NCI-H460 (cell line): ENCODE measurements at places on chromosomes 5 and 9. TPM values are rescaled to one million over a fixed set of nuclear protein-coding genes. Genes with fewer than 3 reads are reported as not detected.

The FREM1 gene
- not detected in 2 replicates for total RNA-seq

The BRINP1 gene
- total RNA-seq, result 0.30 TPM in 1 of 2 replicates, not detected in the other

The LAMC3 gene
- total RNA-seq, result 8.9 and 9.2 TPM in 2 replicates

DNA sequence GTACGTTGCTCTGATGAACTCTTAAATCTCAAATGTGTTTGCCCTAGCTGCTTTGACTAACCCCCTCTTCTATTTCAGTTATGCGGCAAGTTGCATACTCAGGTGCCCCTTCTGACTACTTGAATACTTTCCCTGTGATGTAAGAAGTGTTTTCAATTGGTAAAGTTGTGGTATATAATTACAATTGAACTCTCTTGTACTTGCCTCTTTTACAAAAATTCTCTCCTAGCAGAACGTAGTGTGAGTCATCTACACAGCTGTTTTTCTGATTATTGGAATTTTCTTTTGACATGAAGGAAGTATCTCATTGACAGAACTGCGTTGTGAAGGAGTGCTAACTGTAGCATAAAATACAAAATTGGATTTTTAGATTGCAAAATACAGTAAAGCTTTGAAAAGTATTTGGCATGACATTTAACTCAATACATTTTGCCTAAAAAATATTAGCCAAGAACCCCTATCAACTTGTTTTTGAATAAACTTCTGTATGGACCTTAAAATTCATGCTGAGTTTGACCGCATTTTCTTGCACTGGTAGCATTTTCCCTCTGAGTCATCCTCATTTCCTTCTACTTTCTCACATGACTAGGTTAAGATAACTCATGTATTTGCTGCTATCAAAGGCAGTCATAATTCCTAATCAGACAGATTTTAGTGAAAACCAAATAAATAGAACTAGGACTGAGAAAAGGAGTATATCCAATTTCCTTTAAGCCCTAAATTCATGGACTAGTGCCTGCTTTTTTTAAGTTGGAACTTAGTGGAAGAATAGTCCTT, 6.3 kb downstream of the CRHBP start:
- DNase-seq, result no peak

GRCh38 chr5:38883842-38884241, 38.0 kb downstream of the OSMR start:
- no peak for DNase-seq

- DNase-seq, result no peak
These were observed 12.6 kb upstream of the EGR1 start for GRCh38 chr5:138452720-138453119.

The ZNF618 gene
- 2.4 and 2.9 TPM in 2 replicates for total RNA-seq

DNA sequence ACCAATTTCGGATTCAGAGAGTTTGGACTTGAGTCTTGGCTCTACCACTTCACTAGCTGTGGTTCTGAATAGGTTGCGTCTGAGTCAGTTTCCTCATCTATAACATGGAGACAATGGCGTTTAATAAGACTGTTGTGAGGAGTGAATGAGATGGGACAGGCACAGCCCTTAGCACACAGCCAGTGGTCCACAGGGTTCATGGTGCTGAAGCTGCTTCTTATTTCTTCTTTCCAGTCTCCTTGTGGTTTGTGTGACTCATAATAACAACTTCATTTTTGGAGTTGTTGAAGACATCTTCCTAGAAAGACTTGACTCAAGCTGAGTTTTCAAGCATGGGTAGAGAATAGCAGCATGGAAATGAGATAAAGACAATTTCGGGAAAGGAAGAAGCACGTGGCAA, 172.6 kb upstream of the PPP2R2B start:
- no peak for DNase-seq

- no peak for DNase-seq
These were observed 37.6 kb upstream of the STX17 start for GRCh38 chr9:99868845-99869244.

The CCDC183 gene
- total RNA-seq, result 1.7 and 1.8 TPM in 2 replicates

The NUDCD2 gene
- 23.4 and 31.0 TPM in 2 replicates for total RNA-seq

GRCh38 chr5:144332265-144332664, 161.6 kb downstream of the KCTD16 start:
- no peak for DNase-seq

- no peak for DNase-seq
These were observed 51.5 kb upstream of the ADAMTSL1 start for GRCh38 chr9:18422296-18423036.

The C9 gene
- total RNA-seq, result not detected in 2 replicates

The GHR gene
- 0.43 and 0.47 TPM in 2 replicates for total RNA-seq

GRCh38 chr9:130043654-130044623, 950 bp upstream of the FNBP1 start:
- no peak for DNase-seq

The ENC1 gene
- 76.9 and 82.3 TPM in 2 replicates for total RNA-seq

- no peak for DNase-seq
These were observed at the start of the genes BHMT2 and DMGDH for GRCh38 chr5:79069488-79070349. Gene BHMT2, plus strand, starts transcription at chr5:79069767. Its CDS starts 16 bp downstream, at chr5:79069783. Gene DMGDH, minus strand, starts transcription at chr5:79069674. Its CDS starts 54 bp downstream, at chr5:79069620.

The LRRC26 gene
- not detected in 2 replicates for total RNA-seq

GRCh38 chr9:123927625-123928532, 2.0 kb downstream of the DENND1A start:
- no peak for DNase-seq

DNA sequence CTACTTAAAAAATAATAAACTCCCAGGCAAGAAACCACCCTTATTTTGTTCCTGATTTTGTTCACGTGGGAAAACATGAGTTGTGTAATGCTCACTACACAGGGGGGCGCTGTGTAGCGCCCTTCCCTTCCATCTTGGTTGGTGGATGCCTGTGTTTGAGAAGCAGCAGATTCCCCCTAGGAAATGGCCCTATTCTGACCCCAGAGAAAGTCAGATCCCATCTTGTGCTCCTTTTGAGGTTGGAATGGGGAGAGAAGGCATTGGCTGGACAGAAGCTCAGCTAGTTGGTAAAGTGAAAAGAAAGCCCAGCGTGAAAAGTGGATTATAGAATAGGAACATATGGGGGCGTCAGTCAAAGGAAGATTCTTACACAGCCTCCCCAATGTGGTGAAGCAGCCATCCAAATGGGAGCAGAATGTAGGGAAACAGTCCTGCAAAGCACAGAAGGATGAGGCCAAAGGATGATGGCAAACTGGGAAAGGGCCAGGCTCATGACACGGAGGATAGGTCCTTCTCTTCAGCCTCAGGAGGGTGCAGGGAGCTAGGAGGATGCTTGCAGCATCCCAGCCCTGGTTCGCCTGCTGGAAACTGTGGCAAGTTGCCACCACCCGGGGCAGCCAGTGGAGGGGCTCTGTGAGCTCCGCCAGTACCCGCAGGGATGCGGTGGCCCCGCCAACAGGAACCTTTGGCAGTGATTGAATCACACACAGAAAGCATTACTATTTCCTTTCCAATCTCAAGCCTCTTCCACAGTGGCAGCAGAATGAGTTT, 314.2 kb upstream of the DAP start:
- no peak for DNase-seq

The PCDHGA1 gene
- 0.72 and 1.6 TPM in 2 replicates for total RNA-seq

DNA sequence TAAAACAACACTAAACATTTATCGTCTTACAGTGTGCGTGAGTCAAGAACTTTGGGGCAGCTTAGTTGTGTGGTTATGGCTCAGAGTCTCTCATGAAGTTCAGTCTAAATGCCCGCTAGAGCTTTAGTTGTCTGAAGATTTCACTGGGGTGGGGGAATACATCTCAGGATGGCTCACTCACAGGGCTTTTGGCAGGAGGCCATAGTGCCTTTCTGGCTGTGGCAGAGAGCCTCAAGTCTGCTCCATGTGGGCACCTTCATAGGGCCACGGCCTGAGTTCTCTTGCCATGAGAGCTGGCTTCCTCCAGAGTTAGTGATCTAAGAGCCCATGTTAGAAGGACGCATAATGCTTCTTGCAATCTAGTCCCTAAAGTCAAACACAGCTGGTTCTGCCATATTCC, 258.8 kb upstream of the NUDT12 start:
- DNase-seq, result no peak

The TRIM52 gene
- 10.2 and 10.6 TPM in 2 replicates for total RNA-seq
